Uterus (tissue), 4 donors: ENCODE measurements at places on chromosomes 5 and 9. TPM values are rescaled to one million over a fixed set of nuclear protein-coding genes. Genes with fewer than 3 reads are reported as not detected.
A peak's percentile ranks its signal among the peaks of the same experiment; 100 is the strongest.

- H3K36me3 ChIP-seq = no peaks in the 10 kb centered on the region
- H3K27ac ChIP-seq = no peak overlapping the region
- H3K27me3 ChIP-seq = no peaks in the 10 kb centered on the region
- no peak overlapping the region for H3K4me3 ChIP-seq
- no peak for DNase-seq
Measured at GRCh38 chr5:1794901-1795290, 4.7 kb downstream of the MRPL36 start.

- no peaks in the 10 kb centered on the region for H3K4me1 ChIP-seq
- H3K4me3 ChIP-seq = no peak overlapping the region
- H3K27ac ChIP-seq = no peak overlapping the region
- H3K27me3 ChIP-seq = no peaks in the 10 kb centered on the region
Measured at GRCh38 chr5:109911731-109912130, 222.0 kb downstream of the MAN2A1 start.

GRCh38 chr9:113907282-113907681 lies 31.2 kb downstream of the ZNF618 start:
- no peak overlapping the region for H3K4me3 ChIP-seq
- no peak overlapping the region for H3K27ac ChIP-seq
- H3K36me3 ChIP-seq = no peaks in the 10 kb centered on the region
- H3K27me3 ChIP-seq = no peaks in the 10 kb centered on the region
- no peaks in the 10 kb centered on the region for H3K4me1 ChIP-seq
- DNase-seq = no peak

DNA sequence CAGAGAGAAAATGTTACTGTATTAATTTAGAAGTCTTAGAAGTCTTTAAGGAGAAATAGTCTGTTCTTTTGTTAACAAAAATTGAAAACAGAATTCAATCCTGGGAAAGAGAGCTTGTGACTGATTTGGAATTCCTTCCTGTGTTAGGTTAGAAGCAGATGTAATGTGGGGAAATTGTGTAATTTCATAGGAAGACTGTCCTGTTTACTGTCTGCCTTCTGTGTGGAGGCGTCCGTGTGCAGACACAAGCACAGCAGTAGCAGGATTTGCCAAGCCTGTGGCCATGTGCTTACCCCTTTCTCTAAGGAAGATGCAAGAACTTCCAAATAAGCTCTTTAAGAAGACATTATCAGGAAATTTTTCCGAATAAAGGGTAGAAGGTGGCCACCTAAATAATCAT lies 36.7 kb upstream of the F2R start:
- no peaks in the 10 kb centered on the region for H3K4me1 ChIP-seq
- H3K27me3 ChIP-seq = no peaks in the 10 kb centered on the region
- H3K27ac ChIP-seq = peak overlapping the region; percentile 63
- H3K36me3 ChIP-seq = no peaks in the 10 kb centered on the region
- no peak overlapping the region for H3K4me3 ChIP-seq
- DNase-seq = peak; percentile 25

The SPOCK1 gene
- 131 TPM for total RNA-seq

DNA sequence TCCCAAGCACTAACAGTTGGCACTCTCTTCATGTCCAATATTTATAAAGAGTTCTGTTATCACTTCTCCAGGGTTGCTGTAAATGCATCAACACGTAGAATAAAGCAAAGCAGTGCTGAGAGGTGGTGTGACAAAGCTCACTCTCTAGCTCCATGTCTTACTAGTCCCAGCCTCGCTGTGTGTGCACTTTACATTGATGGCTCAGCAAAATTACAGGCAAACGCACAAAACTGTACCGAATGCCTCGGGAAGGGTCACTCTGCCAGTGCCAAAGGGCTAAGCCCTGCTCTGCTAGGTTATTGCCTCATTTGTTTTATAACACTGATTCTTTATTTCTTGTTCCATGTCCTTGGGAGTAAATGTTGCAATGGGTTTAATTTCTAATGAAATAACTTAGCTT lies 1005.9 kb upstream of the WWC1 start:
- H3K27ac ChIP-seq = no peak overlapping the region
- no peaks in the 10 kb centered on the region for H3K4me1 ChIP-seq
- DNase-seq = no peak
- H3K4me3 ChIP-seq = no peak overlapping the region
- no peaks in the 10 kb centered on the region for H3K36me3 ChIP-seq

DNA sequence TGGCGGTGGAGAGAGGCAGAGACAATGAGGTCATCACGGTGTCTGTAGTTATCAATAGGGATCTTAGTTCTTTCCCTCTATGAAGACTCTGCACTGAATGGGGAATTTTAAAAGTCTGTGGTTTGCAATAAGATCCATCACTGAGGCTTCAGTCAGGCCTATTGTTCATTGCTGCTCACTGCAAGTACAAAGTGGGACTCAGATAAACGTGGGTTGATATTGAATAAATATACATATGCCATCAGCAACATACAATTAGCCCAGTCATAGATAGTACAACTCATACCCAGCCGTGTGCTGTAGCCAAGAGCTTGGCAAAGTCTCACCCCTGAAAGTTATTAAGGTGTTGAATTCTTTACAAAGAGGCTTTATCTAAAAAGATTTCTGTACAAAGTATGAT lies 88.4 kb downstream of the ENC1 start:
- no peaks in the 10 kb centered on the region for H3K36me3 ChIP-seq
- H3K27me3 ChIP-seq = no peaks in the 10 kb centered on the region
- no peak overlapping the region for H3K27ac ChIP-seq
- DNase-seq = no peak
- no peaks in the 10 kb centered on the region for H3K4me1 ChIP-seq
- no peak overlapping the region for H3K4me3 ChIP-seq

DNA sequence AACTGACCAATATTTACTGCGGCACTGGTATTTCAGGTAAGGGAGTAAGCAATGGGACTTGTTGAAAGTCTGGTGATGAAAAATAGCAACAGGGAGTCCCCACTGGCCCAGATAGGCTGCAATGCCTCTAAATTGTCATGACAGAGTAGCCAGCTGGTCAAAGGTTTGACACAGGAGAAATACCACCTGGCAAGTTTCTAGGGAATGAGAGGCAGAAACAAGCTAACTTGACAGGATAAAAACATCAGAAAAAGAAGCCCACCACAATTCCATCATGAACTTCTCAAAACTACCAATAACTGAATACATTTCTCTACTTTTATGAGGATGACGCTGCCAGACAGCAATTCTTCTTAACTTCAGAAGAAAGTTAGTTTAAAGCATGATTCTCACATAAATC lies 99.8 kb downstream of the STRBP start:
- DNase-seq = no peak
- H3K36me3 ChIP-seq = no peaks in the 10 kb centered on the region
- no peaks in the 10 kb centered on the region for H3K4me1 ChIP-seq
- H3K4me3 ChIP-seq = no peak overlapping the region
- H3K27ac ChIP-seq = no peak overlapping the region

The ESM1 gene
- total RNA-seq = 2.1 TPM

The ADGRD2 gene
- 0.76 TPM for total RNA-seq

- peaks cover 18% of the 10 kb centered on the region for H3K4me1 ChIP-seq
- no peaks in the 10 kb centered on the region for H3K36me3 ChIP-seq
- no peaks in the 10 kb centered on the region for H3K27me3 ChIP-seq
- H3K4me3 ChIP-seq = no peak overlapping the region
- H3K27ac ChIP-seq = peak overlapping the region; percentile 1
Measured at GRCh38 chr9:97567894-97568202, 65.3 kb downstream of the TSTD2 start.

The CDO1 gene
- 5.7 TPM for total RNA-seq

GRCh38 chr9:10003047-10003446 lies 609.8 kb downstream of the PTPRD start:
- no peaks in the 10 kb centered on the region for H3K4me1 ChIP-seq
- no peak overlapping the region for H3K4me3 ChIP-seq
- no peak overlapping the region for H3K27ac ChIP-seq
- no peak for DNase-seq
- H3K36me3 ChIP-seq = no peaks in the 10 kb centered on the region
- no peaks in the 10 kb centered on the region for H3K27me3 ChIP-seq

The ORM2 gene
- total RNA-seq = not detected

The NFIB gene
- total RNA-seq = 106 TPM

GRCh38 chr9:81827616-81828296 lies 100.5 kb upstream of the SPATA31D4 start:
- H3K36me3 ChIP-seq = no peaks in the 10 kb centered on the region
- DNase-seq = no peak
- H3K4me3 ChIP-seq = no peak overlapping the region

The MARCOL gene
- not detected for total RNA-seq

GRCh38 chr5:179820483-179821297 lies at the start of gene SQSTM1:
Gene SQSTM1 (plus strand): TSS chr5:179820905. CDS start chr5:179820937, 32 bp downstream.
- peak within 1 kb of the TSS; percentile 98 for H3K27ac ChIP-seq
- no peaks in the 10 kb centered on the region for H3K36me3 ChIP-seq
- peaks cover 13% of the 10 kb centered on the region for H3K4me1 ChIP-seq
- peak; percentile 89 for DNase-seq
